GM12892 (cell line): ENCODE measurements at places on chromosomes 5 and 9.
A peak's percentile ranks its signal among the peaks of the same experiment; 100 is the strongest.

- no peak for DNase-seq
These were observed at the start of gene C7 for GRCh38 chr5:40909264-40909663. Gene C7, plus strand, starts transcription at chr5:40909497. Its CDS starts 114 bp downstream, at chr5:40909611.

GRCh38 chr5:983238-983524, 25.4 kb upstream of the NKD2 start:
- no peak for DNase-seq

DNA sequence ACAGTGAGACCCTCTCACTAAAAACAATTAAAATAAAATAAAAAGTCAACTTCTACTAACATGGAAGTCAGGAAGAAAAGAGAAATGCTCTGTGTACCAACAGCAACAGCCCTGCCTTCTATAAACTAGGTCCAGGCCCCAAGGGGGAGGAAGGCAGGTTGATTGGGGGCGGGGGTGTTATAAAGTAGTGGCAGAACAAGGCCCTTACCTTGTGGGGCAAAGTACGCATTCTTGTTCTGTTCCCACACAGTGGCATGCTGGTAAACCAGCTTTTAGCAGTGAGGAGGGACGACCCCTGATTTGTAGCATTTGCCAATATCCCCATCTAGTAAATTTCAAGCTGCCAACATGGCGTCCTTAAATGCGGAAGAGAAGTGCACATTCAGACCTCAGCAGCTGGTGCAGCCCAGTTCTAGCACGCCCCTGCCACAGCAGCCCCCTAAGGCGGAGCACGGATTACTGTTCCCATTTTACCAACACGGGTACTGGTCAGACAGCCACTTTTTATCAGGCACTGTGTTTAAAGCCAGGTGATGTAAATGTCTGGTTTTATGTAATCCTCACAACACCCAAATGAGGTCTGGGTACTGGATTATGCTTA, 69.5 kb downstream of the GTF3C4 start:
- DNase-seq, result no peak

GRCh38 chr5:158456756-158457155, 597.8 kb upstream of the CLINT1 start:
- no peak for DNase-seq

GRCh38 chr9:126228781-126229444, 97.7 kb upstream of the MVB12B start:
- peak; percentile 70 for DNase-seq

DNA sequence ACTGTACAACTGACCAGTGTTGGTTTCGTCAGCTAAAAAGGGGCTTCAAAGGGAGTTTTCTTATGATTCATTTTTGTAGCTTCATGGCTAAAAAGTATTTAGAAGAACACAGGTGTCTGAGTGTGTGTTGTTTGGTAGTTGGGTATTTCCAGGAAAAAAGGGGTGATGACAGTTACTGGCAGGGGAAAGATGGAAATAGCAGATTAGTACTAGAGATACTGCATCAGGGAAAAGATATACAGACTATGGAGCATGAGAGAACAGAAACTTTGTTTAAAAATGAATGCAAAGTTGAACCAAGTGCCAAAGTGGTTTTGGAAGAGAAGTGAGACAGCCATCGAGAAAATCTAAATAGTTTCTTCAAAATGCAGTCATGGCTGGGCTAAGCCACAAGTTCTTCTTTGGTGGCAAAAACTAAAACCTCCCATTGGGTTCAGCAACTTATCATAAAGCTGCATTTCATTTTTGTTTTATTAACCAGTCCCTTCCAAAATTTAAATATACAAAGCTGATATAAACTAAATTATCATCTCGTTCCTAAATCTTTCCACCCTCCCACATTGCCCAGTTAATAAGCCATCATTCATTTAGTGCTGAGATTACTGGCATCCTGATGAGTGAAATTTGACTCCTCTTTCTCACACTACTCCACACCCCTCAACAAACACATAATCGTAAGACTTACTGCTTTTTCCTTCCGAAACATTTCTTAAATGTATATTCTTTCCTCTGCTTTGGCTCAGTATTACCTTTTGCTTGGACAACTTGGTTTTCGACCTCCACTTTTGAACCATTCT, 33.5 kb downstream of the ELL2 start:
- no peak for DNase-seq

DNA sequence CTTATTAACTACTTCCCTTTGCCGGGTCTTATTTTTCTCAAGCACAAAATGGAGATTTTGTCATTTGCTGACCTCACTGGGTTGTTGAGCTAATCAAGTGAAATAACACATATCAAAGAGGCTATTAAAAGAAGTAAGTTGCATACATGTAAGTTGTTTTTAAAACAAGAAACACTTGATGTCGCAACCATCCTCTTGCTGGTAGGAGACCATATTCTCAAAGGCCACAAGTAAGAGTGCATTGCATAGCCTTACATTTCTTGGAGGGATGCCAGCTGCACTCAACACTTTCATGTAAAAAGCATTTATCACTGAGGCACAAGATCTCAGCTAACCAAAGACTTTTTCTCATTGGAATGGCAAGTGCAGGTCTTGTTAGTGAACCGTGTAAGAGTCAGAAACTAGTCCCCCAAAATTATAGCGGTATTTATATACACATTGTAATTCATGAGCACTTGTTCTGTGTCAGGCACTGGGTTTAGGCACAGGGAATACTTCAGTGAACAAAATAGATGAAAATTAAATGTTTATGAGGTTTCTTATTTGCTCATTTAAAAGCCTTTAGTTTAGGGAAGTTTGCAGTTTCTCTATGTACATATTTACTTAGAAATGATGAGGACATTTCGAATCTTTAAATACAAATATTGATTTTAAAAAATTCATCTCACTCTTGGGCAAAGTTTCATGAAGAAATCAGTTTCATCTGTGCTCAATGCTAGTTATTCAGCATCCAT, 72.0 kb downstream of the ZFAND5 start:
- DNase-seq, result no peak

DNA sequence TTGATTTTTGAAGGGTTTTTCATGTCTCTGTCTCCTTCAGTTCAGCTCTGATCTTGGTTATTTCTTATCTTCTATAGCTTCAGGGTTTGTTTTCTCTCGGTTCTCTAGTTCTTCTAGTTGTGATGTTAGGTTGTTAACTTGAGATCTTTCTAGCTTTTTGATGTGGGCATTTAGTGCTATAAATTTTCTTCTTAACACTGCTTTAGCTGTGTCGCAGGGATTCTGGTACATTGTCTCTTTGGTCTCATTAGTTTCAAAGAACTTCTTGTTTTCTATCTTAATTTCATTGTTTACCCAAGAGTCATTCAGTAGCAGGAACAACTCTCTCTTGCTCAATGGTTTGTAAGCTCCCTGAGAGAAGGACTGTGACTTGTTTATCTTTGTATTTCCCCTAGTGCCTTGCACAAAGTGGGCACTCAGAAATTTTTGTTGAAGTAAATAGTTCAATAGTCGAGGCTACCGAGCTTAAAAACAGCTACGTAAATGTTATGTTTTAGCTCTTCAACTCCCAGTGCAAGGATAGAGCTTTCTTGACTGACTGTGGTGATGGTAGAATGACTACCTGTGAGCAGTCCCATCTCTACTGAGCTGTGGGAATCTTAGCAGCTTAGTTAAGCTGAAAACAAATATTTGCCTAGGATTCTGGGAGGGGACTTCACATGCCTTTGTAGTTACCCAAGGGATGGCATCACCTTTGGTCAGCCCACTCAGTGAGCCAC, 225.8 kb upstream of the ELL2 start:
- DNase-seq, result no peak

DNA sequence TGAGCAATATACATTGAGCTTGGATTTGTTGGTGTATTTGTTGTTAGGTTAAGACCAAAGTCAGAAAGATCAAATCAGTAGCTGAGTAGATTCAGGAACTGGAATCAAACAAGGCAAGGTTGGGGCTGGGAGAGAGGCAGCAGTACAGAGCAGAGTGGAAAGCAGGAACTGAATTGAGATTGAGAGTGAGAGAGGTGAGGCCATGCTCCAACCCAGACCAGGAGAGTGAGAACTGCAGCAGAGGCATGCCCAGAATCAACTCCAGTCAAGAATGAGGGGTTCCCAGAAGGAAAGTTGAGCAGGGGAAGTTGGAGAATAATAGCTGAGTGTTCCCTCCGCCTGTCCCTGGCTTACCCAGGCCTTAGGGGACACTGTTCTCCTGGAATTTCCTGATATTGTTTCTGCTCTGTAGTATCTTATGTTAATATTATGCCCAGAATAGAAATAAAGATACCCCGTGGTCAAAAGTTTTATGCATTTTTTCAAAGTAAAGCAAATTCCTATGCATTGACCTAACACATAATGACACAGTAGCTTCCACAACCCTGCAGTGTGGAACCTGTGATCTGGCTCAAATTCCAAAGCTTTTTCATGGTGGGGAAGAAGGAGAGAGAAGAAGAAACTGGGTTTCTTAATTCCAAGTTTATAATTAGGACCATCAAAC, 82.7 kb downstream of the SV2C start:
- DNase-seq, result no peak

GRCh38 chr9:72872718-72873117, 80.1 kb downstream of the ALDH1A1 start:
- DNase-seq, result no peak

DNA sequence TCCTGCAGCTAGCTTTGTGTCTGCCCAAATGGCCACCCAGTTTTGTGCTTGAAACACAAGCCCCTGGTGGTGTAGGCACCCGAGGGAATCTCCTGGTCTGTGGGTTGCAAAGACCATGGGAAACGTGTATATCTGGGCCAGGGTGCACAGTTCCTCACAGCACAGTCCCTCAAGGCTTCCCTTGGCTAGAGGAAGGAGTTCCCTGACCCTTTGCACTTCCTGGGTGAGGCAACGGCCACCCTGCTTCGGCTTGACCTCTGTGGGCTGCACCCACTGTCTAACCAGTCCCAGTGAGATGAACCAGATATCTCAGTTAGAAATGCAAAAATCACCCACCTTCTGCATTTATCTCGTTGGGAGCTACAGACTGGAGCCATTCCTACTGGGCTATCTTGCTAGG, 865.0 kb upstream of the ACO1 start:
- no peak for DNase-seq

GRCh38 chr9:119137479-119137878, 231.8 kb downstream of the BRINP1 start:
- no peak for DNase-seq

DNA sequence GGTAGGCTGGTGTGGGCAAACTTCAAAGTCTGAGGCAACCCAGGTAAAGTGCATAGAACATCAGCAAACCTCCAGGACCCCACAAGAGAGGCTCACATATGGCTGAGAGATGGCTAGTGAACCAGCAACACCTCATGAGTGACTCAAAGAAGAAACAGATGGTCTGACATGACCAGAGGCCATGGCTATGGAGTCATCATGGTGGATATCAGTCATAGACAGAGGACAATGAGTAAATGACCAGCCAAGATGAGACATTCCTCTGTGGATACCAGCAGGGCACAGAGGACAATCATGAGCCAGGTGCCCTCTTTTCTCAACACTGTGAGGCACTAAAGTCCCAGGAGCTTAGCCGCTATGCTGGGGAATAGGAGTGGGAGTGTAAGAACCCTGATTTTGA, 180.8 kb downstream of the RASEF start:
- DNase-seq, result no peak

DNA sequence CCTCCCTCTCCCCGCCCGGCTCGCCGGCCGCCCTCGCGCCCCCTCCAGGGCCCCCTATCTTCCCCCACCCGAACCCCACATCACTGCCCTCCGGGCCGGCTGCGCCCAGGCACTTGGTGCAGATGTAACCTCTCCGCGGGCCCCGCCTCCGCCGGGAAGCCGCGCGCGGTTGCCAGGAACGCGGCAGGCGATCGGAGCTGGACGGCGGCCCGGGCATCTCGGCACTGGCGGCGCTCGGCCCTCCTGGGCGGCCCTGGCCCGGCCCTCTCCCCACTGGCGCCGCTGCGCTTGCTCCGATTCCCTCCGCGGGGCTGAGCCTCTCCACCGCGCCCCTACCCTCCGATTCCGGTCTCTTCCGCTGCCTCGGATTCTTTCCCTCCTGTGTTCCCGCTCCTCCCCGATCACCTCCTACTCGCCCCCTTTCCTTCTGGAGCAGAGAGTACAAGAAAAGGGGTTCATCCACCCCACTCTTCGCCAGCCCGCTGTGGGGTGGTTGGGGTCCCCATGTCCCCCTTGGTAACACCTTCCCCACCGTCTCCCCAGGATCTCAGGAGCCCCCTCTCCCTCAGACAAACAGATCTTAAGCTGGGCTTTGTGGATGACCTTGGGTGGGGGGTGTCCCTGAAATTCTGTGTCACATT, 70.6 kb downstream of the C9orf50 start:
- no peak for DNase-seq

GRCh38 chr5:73909474-73909873, 283.5 kb downstream of the ARHGEF28 start:
- DNase-seq, result no peak

- no peak for DNase-seq
These were observed 6.9 kb downstream of the SLC6A19 start for GRCh38 chr5:1208221-1208742.

GRCh38 chr5:177357459-177358351, at the start of gene RGS14:
Gene RGS14, plus strand, starts transcription at chr5:177357924. Its CDS starts 101 bp downstream, at chr5:177358025.
- peak; percentile 90 for DNase-seq

DNA sequence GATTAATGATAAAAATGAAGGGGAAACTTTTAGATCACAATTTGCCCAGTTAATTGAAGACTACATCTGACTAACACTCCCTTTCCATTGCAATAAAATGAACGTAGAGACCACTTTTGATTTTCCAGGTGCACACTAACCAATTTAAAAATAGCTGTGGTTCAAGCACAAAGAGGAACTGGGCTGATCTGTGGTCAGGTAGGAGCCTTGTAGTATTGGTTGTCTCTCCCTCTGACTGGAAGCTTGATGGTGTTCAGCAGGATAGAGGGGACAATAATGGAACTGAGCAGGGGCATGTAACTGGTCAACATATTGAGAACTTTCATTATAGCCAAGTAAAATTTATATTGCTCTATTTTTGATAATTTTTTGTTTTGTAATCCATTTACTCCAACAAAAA, 886.8 kb upstream of the SEMA6A start:
- DNase-seq, result no peak

DNA sequence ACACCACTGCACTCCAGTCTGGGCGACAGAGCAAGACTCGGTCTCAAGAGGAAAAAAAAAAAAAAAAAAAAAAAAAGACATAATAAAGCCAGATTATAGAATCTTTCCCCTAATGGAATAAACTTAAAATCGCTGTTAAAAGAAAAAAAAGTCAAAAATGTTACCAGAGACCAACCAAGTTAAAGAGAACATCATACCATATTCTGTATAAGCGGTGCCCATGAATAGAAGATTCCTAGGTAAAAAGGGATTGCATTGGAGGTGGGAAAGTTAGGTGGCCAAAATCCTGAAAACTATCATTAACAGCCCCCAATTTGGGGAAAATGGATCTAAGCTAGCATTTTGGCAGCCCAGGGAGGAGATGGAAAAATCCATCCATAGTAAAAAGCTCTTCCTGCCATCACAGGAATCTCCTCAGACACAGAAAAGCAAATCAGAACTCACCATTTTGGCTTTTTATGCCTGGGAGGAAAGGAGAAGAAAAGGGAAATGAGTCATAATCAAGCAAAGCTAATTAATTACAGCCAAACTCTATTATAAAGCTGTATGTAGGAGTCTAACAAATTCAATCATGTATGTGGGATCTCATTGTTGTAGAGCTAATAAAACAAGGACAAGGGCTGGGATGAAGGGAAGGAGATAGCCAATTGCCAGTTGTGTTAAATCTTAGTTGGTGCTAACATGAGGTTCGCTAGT, 363.8 kb downstream of the ARL15 start:
- no peak for DNase-seq

GRCh38 chr9:84926793-84927192, 257.3 kb downstream of the NTRK2 start:
- no peak for DNase-seq
